Fibroblast of skin of right quadriceps (primary cell): ENCODE measurements at places on chromosomes 7 and 10.

DNA sequence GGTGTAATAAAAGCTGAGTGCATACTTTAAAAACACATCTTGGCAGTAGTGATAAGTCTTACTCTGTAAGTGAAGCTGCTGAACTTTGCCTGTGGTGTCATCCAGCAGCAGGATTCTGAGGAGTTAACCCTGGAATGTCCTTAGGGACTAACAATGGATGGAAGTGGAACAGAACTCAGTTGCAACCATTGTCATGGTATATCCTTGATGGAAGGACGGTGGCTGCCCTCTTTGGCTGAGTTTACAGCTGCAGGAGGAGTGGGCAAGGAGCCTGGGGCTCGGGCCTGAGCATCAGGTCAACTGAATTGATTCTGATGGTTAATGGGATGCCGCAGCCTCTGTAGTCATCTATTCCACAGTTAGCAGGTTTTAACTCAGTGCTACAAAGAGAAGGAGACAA, 56.2 kb downstream of the MRC1 start:
- DNase-seq, result peak; percentile 9

DNA sequence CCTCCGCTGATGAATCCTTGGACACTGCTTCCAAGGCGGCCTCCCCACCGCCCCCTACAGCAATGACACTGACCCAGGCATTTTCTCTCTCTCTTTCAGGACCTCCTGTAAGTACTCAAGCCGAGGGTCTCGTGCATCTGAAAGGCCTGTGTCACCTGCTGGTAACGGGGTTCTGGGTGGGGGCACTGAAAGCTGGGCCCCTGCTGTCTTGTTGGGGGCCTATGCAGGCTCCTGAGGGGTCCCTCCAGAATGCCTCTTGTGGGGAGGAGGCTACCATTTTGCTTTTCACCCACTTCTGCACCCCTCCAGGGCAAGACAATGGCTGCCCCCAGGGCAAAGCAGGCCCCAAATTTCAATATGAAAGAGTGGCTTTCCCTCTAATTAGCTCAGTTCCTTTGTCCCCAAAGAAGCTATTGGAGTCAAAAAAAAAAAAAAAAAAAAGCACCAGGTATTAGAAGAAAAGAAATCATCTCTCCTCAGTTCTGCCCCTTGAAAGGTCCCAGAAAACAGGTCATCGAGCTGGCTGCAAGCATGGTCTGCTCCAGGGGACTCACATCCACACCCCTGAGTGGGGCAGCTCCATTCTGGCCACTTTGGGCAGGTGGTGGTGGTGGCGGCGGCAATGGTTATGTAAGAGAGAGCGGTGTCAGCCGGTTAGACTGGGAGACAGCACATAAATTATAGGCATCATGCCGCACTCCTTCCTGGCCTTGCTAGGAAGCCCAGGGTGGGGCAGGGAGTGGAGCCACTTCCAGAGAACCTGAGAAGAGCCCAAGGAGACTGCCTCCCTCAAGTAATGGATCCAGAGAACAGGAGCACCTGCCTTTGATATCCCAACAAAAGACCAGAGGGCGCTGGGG, 66.2 kb downstream of the COL13A1 start:
- no peak for DNase-seq

- peak; percentile 64 for DNase-seq
These were observed 143.3 kb downstream of the HDAC9 start for GRCh38 chr7:18638594-18639452.

DNA sequence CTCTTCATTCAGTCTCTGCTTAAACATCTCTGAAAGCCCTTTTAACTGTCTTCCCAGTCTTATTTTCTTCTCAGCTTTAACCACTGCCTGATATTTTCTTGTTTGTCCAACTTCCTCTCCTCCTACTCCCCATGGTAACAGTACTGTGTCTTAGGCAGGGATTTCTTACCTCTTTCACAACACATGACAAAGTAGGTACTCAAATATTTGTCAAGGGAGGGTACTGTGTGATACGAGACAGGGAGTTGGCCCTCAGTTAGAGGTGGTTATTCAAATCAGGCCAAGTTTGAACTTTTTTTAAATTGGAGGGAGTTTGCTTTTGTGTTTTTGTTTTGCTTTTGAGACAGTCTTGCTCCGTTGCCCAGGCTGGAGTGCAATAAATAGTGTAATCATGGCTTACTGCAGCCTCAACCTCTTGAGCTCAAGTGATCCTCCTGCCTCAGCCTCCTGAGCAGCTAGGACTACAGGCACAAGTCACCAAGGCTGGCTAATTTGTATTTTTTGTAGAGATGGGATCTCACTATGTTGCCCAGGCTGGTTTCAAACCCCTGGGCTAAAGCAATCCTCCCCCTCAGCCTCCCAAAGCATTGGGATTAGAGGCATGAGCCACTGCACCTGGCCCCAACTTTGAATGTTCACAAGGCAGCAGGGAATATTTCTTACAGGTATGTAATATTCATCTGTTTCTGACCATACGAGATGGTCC, 2.5 kb upstream of the KPNA7 start:
- no peak for DNase-seq

GRCh38 chr10:59055045-59055444, 121.4 kb upstream of the PHYHIPL start:
- DNase-seq, result peak; percentile 86

- DNase-seq, result no peak
These were observed 4.5 kb upstream of the BLNK start for GRCh38 chr10:96275685-96276418.

- no peak for DNase-seq
These were observed 38.3 kb upstream of the PDCD4 start for GRCh38 chr10:110833234-110833940.

GRCh38 chr7:148155826-148156225, 434.7 kb upstream of the C7orf33 start:
- DNase-seq, result no peak

- peak; percentile 84 for DNase-seq
These were observed at the start of the genes TUBGCP2 and ZNF511 for GRCh38 chr10:133308421-133309099. TSS of gene TUBGCP2 (minus strand) at chr10:133308872. CDS start at chr10:133302941, 5,931 bp downstream. TSS of gene ZNF511 (plus strand) at chr10:133308914. CDS start at chr10:133308944, 30 bp downstream.

DNA sequence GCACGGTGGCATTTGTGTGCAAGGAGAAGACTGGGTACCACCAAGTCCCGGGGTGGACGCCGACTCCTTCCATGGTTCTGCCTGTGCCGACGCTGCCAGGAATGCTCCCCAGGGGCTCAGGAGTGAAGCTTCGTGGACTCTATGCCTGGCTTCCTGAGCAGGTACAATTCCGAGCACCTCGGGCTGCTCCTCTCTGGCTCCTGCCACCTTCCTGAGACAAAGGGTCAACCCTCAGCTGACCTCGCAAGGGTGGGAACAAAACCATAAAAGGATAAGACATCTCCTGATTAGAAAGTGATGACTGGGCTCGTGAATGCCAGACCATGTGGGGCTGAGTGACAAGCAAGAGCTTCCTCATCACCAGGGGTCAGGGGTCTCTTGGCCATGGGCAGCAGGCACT, 31.8 kb downstream of the CALML3 start:
- DNase-seq, result no peak

DNA sequence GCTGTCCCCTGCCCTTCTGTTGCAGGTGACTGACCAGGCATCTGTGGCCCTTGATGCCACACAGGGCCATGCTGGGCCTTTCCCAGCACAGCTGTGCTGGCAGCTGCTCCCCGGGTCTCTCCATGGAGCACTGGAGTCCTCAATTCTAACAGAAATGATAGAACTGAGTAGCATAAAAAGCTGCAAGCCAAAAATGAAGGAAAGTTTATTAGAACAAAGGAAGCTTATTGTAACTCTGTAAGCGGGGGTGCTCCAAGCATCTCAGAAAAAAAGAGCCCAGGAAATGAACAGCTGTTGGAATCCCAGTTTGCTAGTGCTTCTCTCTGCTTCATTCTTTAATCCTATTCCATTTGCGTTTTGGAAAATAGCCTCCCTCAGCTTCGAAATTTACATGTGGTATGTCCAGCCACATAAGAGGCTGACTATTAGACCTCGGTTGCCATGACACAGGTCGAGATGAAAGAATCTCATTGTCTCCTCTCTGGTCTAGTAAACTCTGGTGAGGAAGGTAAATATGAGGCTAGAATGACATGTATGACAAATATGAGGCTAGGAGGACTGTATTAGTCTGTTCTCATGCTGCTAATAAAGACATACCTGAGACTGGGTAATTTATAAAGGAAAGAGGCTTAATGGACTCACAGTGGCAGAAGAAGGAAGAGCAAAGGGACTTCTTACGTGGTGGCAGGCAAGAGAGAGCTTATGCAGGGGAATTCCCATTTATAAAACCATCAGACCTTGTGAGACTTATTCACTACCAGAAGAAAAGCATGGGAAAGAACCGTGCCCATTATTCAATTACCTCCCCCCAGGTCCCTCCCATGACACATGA, 23.7 kb downstream of the EPDR1 start:
- DNase-seq, result no peak

DNA sequence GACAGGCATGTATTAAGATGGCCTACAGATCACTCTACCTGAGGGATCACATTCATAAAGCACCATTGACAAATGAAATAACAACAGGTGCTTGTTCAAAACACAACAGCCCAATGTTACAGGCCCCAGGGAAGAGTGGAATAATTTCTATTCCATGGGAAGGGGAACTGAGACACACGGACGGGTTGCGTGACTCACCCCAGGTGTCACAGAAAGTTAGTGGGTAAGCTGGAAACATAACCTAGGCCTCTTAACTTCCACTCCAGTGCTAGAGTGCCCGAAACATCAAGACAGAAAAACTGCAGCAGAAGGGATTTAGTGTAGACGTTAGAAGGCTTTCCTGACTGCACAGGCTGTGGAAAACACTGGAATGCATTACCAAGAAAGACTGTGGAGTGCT, 48.3 kb downstream of the SLC37A3 start:
- DNase-seq, result no peak

DNA sequence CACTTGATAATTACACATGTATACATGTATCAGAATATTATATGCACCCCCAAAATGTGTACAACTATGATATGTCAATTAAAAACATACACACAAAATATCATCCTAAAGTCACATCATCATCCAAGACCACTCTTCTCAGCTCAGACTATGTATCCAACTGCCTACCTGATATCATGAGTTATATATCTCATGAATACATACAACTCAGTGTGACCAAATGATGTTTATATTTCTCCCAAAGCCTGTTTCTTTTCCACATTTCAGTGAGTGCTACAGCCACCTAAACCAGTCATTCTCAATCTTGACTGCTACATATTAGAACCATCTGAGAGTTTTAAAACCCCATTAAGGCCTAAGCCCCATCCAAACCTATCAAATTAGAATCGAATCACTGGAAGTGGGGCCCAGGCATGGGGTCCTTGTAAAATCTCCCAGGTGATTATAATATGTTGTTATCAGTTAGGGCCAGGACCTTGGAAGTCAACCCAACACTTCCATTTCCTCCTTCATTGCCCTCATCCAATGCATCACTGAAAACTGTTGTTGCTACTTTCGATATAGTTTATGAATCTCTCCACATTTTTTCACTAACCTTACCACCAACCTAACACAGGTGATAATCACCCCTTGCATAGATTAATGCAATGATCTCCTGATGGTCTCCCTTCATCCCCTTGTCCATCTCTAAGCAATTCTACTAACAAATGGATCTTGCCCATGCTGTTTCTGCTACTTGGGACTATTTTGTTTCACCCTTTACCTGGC, 53.8 kb upstream of the ITGB8 start:
- no peak for DNase-seq

GRCh38 chr10:131618587-131619267, 282.1 kb upstream of the PPP2R2D start:
- no peak for DNase-seq

- DNase-seq, result peak; percentile 44
These were observed 1.3 kb downstream of the CYTH3 start for GRCh38 chr7:6271060-6271658.

GRCh38 chr7:106193661-106194060, 81.5 kb upstream of the SYPL1 start:
- DNase-seq, result no peak

- DNase-seq, result no peak
These were observed 24.7 kb upstream of the SEM1 start for GRCh38 chr7:96734343-96734742.

- DNase-seq, result no peak
These were observed 211.1 kb upstream of the TCF7L2 start for GRCh38 chr10:112738606-112739591.

DNA sequence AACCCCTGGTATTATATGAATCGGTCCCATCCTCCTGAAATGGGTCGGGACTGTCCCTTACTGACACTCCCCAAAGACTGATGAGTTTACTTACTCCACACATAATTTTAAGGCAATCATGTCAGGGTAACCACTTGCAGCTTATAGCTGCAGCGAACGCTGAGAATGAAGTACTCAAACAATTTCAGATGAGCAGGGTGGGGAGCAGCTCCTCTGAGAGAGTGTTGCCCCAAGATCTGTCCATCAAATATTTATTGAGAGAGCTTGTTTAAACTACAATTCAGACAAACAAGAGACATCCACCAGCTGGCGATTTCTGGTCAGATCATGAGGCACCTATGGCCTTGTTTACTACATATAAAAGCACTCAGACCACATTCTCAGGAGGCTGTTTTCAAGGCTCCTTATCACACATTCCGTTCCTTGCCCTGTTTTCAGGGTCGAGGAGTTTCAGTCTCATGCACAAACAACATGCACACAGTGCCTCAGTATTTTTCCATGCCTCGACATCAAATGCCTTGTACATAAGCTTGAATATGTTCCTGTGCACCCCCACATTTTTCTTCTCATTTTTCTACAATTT, 80.1 kb downstream of the THSD7A start:
- DNase-seq, result no peak

DNA sequence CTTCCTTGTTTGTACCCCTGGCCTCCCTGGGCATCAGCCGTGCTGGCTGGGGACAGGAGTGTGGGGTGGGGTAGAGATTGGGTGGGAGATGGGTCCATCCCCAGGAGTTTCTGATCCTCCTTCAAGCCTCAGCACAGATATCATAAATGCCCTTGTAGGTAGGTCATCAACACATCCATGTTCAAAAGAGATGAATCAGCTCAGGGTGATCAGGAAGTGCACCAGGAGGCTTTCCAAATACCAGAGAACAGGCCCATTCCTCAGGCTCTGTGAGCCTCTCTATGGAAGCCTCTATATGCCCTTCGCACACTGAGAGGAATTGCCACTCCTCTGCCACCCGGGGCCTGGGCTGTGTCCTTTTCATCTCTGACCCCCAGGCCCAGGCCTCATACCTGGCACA, 31.9 kb upstream of the ADCYAP1R1 start:
- DNase-seq, result peak; percentile 8

- DNase-seq, result no peak
These were observed 86.4 kb downstream of the MICALL2 start for GRCh38 chr7:1372671-1373379.

DNA sequence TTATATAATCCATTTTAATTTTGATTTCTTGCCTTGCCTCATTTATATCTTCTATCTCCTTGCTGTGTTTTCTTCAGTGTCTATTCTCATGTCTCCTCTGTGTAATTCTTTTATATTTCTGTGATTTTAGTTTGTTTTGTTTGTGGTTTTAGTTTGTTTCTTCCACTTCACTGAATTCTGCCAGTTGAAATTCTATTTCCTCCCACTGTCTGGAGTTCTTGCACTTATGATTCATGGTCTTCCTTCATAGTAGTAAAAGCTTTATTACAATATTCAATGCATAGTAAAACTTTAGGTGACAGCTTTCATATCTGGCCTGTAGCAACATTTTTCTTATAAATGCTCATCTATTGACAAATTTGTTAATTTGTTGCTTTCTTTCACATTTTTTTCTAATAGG, 113.3 kb downstream of the MAGI2 start:
- DNase-seq, result peak; percentile 7

GRCh38 chr7:82595176-82595575, 151.6 kb upstream of the CACNA2D1 start:
- no peak for DNase-seq

- no peak for DNase-seq
These were observed 3.7 kb downstream of the HBP1 start for GRCh38 chr7:107172276-107173032.
